ENCODE measurements at places on chromosomes 16 and 17. TPM values are rescaled to one million over a fixed set of nuclear protein-coding genes. Genes with fewer than 3 reads are reported as not detected.

DNA sequence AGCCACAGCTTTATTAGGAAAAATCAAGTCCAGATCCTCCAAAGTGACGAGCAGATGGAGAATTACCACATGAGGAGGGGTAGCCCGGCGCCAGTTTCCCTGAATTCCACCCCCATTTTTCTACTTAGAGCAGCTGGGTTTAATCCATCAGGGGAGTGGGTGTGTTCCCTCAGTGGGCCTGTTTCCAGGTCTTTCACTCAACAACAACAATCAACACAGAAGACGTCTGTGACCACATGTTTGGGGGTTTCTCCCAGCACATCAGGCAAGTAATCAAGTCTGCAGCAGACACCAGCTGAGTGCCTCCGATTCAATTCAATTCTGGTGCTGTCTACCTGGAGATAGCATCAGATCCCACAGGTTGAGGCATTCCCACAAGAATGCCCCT, 6.8 kb downstream of the SLC6A2 start:
- DNase-seq = peak; percentile 41

SCGB1C2 gene
- not detected for total RNA-seq

DNA sequence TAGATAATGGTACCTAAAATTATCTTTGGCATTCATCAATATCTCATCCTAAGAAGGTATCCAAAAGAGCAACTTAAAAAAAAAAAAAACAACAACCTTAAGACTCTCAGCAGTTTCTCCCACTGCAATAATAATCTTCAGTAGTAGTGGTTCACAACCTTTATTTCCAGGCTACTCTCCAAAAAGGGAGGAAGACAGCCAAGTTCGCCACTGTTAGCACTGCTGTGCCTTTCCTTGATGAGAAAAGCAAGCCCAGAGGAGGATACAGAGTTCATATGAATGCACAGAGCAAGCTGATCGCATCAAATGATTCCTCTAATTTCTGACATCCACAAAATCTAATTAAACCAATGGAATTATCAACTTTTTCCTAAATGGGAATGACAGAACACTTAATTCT, 199.4 kb downstream of the AATF start:
- DNase-seq = no peak

TAF1C gene
- 36.7 TPM for total RNA-seq

KRT25 gene
- 0.59 TPM for total RNA-seq

CNGB1 gene
- not detected for total RNA-seq

CHMP6 gene
- 36.7 TPM for total RNA-seq

DNA sequence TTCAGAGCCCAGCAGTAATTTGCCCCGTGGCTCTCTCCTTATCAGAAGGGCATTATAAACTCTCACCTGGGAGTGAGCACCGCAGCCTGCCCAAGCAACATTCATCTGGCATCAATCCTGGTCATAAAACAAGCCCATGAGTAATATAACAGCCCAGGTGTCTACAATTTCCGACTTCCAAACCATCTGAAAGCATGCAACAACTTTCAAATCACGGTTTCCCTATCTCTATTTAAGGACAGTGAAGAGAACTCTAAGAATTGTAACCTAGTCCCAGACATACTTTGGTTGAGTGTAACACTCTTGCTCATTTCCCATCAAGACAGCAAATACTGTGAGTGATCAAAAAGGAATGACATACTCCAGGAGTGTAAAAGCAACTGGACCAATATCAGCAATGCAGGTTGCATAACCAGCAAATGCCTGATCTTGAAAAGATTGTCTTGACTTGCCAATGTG, 487.4 kb upstream of the SOX9 start:
- DNase-seq = no peak

- no peak for DNase-seq
Measured at GRCh38 chr16:69143116-69143515, 10.7 kb downstream of the UTP4 start.

- DNase-seq = no peak
Measured at GRCh38 chr17:77208217-77208808, 67.5 kb downstream of the SEC14L1 start.

DNA sequence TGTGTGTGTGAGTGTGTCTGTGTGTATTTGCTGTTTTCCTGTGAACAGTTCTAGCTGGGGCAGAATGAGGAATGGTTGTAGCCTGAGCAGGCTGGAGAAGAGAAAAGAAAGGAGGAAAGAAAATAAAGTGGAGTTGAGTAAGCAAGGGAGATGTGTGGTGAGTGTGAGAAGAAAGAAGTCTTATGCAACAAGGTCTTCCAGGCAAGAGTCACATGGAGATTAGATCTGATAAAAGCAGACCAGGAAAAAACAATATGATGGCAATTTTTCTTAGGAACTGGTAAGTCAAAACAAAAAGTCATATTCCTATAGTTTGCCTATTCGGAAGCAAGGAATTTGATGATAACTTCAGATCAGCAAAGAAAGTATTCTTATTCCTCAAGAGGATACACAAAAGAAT, 125.0 kb downstream of the HS3ST3A1 start:
- DNase-seq = no peak

LDHD gene
- total RNA-seq = 6.0 TPM

GRCh38 chr17:42285346-42286050, 2.8 kb upstream of the STAT5A start:
- DNase-seq = peak; percentile 63

ZSCAN10 gene
- not detected for total RNA-seq

GRCh38 chr17:78736526-78737079, 45.5 kb downstream of the CYTH1 start:
- DNase-seq = peak; percentile 96

DNA sequence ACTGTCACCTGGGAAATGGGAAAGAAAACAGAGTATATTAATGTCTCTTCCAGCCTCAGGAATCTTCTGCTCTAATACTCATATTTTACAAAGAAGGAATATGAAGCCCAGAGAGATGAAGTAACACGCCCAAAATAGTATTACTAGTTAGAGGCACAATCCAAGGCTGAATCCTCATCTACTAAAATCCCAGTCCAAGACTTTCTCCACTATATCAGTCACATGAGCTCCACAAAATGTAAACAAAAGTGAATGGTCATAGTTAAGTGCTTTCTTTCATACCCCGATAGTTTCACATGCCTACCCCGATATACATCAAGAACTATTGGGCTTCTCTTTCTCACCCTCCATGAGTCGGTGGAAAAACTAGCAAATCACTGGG, 965 bp downstream of the INTS2 start:
- no peak for DNase-seq

DNA sequence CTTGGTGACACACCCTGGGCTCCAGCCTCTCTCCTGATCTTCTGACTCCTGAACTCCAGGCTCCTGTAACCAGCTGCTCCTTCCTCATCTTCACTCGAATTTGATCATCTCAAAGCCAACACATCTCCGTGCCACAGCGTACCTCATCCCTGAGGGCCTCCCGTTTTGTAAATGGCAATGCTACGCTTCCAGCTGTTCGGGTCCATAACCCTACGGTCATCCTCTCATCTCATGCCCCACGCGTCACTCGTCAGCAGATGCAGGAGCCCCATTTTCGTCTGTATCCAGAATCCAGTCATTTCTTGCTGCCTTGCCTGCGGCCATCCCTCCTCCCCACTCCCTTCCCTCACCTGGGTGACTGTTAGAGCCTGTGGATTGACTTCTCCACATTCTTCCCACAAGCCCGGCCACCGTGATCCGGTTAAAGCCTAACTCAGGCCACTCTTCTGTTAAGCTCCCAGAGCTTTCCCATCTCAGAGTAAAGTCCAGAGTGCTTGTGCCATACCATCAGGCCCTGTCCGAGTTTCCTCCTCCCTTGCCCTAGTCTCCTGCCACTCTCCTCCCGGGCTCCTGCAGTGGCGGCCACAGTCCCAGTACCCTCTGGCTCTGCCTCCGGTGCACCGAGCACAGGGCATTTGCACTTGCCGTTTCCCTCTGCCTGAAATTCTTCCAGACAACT, 20.3 kb upstream of the AKTIP start:
- DNase-seq = no peak

- no peak for DNase-seq
Measured at GRCh38 chr16:49670627-49671026, 185.3 kb downstream of the ZNF423 start.

GRCh38 chr17:79986411-79987186, 49.1 kb downstream of the TBC1D16 start:
- DNase-seq = no peak

DNA sequence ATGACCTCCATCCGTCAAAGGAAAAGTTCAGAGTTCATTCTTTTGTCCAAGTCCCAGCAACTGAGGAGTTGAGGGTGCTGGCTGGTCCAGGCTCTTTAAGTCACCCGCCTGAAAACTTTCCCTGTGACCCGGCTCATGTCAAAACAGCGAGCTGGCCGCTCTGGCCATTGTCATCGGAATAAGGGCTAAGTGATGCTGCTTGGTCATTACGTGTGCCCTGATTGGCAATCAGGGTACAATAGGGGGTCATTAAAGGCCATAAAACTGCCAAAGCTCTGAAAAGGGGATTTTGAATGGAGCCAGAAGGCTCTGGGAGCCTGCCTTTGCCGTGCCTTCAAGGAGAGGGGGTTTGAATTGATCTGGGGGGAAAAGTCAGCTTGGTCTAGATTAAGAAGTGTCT, 88.5 kb upstream of the IRX3 start:
- DNase-seq = no peak

- no peak for DNase-seq
Measured at GRCh38 chr17:33137426-33137825, 145.8 kb downstream of the SPACA3 start.

KRTAP4-5 gene
- 0.34 TPM for total RNA-seq

- DNase-seq = no peak
Measured at GRCh38 chr16:1494129-1494640, 1.0 kb downstream of the TELO2 start.
